ENCODE measurements at places on chromosomes 7 and 10.
A peak's percentile ranks its signal among the peaks of the same experiment; 100 is the strongest.

DNA sequence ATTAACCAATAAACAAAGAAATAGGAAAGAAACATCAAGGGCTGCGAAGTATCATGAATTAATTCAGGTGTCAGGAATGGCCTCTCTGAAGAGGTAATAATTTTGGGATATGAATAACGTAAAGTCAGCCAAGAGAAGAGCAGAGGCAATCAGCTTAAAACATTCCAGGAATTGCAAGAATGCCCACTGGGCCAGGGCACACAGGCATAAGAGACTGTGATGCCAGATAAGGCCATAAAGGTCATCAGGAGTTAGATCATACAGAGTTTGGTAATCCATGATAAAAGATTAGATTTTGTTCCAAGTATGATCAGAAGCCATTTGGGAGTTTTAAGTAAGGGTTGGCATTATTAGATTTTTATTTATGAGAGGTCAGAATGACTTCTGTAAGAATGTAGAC, 53.2 kb upstream of the ABCB4 start:
- DNase-seq = no peak

DNA sequence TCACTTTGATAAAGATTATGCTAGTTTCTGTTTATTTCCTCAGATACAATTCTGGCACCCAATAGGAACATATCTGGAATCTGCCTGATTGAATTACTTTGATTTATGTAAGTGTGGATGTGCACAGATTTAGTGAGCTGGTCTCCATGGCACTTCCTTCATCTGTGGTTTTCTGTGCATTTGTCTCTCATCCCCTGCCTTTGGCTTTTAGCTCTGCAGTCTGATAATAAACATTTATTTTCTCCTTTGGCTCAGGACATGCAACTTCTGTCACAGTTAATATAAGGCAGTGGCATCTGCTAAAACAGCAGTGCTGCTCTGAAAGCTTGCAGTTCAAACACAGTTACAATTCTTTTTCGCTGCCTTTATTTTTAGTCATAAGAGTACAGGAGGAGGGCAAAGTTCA, 273.7 kb upstream of the CHRM2 start:
- DNase-seq = peak; percentile 63

DNA sequence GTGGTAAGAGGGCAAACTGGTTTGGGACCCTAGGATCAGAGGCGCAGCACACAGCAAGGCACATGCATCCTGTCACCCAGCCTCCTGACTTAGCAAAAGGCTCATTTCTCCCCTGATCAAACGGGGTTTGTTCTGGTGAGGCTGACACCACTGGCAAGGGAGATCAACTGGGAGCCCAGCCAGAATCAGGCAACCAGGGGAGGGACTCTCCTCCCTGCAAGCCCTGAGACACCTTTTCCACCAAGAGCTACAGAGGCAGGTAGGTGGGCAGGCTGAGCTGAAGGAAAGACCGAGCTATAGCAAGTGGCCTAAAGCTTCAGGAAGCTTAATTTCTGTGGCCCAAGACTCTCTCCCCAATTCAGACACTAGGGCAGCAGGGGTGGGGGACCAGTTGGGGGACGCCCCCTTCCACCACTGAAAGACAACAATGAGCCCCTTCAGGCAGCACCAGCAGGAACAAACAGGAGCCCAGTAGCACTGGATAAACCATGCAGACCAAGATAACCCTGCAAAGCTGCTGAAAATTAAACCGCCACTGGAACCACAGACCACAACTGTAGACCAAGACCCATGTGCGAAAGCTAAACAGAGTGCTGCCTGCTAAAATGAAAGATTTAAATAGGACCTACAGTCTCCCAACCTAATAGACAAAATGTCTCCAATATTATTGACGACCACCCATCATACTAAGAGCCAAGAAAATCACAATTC, 27.1 kb upstream of the SAR1A start:
- no peak for DNase-seq

DNA sequence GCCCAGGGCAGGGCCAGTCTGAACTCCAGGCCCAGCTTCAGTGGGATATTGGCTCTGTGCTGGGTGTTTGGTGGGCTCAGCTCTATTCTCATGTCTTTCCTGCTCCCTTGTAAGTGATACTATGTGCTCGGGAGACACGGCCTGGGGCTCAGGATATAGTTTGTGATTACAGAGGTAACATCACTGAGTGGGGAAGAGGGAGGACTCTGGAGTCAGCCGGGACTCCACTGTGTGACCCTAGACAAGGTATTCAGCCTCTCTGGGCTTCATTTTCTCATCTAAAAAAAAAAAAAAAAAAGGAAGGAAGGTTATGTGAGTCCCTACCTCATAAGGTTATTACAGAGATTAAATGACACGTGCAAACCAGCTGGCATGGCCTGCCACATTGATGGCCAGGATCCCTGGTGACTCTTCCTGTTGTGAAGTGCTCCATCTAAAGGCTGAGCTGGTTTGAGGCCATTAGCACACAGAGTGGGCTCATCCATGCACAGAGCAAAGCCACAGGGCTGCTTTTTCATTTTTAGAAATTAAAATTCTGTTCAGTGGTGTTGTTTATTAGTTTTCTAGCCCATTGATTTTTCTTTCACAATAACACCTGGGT, 15.7 kb downstream of the SLC13A4 start:
- DNase-seq = peak; percentile 81

DNA sequence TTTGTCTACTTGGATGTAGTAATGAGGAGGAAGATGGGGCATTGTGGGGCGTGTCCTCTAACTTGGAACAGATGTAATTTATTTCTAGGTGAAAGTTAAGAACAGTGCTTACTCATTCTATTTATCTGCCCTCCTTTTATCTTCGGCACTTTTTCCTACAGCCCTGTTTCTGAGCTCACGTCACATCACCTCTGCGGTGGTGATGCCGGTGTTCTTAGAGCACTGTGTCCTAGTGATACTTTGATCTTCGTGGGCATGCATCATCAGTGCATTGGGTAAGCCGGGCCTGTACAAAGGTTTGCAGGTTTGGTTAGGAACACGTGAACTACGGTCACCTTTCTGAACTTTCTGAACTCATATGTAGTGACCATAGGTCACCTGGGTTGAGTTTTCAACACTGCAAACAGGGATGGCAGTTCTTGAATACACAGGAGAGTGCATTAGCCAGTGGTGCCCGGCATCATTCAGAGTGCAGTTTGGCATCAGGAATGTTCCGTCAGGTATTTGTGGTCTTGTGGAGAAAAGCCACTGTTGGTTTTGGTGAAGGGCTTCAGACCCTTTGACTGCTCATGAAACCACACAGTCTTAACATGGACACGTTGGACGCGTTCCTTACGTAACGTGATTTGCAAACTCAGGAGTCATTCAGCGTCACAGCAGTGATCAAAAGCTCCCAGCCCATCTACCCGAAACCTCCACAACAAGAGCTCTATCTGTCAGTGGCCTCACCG, 5.6 kb downstream of the POR start:
- DNase-seq = no peak

GRCh38 chr7:95980706-95981105, 208.4 kb downstream of the DYNC1I1 start:
- DNase-seq = no peak

DNA sequence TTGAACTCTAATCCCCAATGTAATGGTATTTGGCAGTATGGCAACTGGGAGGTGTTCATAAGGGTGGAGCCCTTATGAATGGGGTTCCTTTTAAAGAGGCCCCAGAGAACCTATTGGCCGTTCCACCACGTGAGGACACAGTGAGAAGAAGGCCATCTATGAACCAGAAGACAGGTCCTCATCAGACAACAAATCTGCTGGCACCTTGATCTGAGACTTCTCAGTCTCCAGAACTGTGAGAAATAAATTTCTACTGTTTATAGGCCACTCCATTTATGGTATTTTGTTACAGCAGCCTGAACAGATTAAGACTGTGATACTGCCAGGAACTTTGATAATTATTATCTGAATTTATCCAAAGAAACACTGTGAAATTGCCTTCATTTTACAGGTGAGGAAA, 132.3 kb downstream of the GLI3 start:
- DNase-seq = no peak

DNA sequence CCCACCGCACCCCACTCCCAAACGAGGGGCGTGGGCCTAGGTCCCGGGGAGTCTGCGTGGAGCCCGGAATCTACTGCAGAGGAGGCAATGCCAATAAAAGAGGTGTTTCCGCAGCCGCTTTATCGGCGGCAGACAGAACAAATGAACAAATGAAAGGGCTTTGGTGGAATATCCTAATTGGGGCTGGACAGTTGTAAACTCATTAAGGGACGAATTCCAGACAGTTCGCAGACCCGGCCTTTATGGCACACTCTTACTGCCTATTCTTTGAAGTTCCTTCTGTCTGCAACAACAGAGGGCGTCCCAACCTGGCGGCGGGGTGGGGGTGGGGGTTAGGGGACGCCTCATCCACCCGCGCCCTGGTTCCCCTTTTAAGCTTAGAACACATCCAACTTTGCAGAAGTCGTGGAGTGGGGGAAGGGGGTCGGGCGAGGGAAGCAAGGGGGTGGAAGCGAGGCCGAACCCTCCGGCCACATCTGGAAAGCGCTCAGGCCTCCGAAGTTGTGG, 4.1 kb downstream of the HOXA9 start:
- no peak for DNase-seq

GRCh38 chr7:107850643-107851042, 40.3 kb upstream of the DLD start:
- DNase-seq = no peak

GRCh38 chr10:122159141-122159970, 111.7 kb upstream of the BTBD16 start:
- DNase-seq = no peak

GRCh38 chr7:143295870-143296269, 7.7 kb downstream of the CASP2 start:
- no peak for DNase-seq

Measured in SK-N-SH (cell line).